SJSA1 (cell line): ENCODE measurements at places on chromosomes 12 and 14. TPM values are rescaled to one million over a fixed set of nuclear protein-coding genes. Genes with fewer than 3 reads are reported as not detected.

The FRMD6 gene
- 87.3 and 108 TPM in 2 replicates for total RNA-seq

DNA sequence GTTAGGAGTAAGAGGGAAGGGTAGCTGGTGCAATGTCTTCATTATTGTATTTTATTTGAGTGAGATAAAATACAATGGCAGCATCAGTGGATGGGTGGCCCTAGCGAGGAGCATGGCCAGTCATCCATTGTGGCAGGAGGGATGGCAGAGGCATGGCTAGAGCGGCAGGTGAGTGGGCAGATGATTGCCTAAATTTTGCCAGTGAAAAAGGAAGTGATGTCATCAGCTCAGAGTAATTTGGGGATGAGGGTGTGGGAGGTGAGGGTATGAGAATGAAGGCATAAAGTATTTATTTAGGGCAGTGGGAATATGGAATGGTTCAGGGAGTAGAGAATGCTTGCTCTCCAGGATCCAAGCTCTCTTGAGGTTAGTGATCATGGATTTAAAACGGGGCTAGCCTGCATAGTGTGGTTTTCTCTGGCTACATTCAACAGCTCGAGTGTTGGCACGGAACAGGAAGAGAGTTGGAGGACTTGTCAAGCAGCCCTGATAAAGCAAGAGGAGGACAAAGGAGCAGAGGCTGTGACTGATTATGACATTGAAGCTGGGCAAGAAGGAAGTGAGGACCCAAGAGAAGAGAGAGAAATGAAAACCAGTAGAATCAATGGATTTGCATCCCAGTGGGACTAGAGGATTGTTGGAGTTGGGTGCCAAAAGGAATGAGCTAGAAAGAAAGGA is 18.7 kb upstream of the SERPINA6 start:
- DNase-seq, result no peak

- peak; percentile 26 for DNase-seq
Observed at GRCh38 chr12:27305673-27306456, 26.8 kb upstream of the BMAL2 start.

GRCh38 chr12:25970916-25971653 is 12.6 kb downstream of the RASSF8 start:
- DNase-seq, result no peak

DNA sequence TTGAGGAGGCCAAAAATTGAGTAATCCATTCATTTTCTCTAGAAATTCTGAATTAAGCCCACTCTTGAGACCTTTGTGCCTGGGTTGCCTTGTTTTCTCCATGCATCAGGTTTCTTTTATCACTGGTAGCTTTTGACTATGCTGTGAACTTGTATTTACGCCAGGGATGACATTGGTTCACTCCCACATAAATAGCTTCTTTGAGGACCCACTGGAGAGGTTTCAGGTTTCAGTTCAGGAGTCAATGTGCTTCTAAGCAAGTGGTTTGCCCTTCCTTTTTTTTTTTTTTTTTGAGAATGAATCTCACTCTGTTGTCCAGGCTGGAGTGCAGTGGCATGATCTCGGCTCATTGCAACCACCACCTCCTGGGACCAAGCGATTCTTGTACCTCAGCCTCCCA is 10.2 kb upstream of the SLC17A8 start:
- DNase-seq, result no peak

The AKAP6 gene
- total RNA-seq, result 3.8 and 4.1 TPM in 2 replicates

The AQP5 gene
- total RNA-seq, result not detected in 2 replicates
